ENCODE measurements at places on chromosomes 1 and 21. TPM values are rescaled to one million over a fixed set of nuclear protein-coding genes. Genes with fewer than 3 reads are reported as not detected.

TGFB2 gene
- total RNA-seq, result 0.84 TPM

ARHGEF16 gene
- total RNA-seq, result 20.7 TPM

EXTL1 gene
- total RNA-seq, result 1.2 TPM

ADORA3 gene
- total RNA-seq, result not detected

ESRRG gene
- 1.7 TPM for total RNA-seq

SPRR3 gene
- not detected for total RNA-seq

GBP6 gene
- total RNA-seq, result not detected

KCNJ6 gene
- 0.78 TPM for total RNA-seq

RASSF5 gene
- total RNA-seq, result 1.8 TPM

SLC25A34 gene
- 0.50 TPM for total RNA-seq

ACTL8 gene
- total RNA-seq, result 0.47 TPM

KRTAP11-1 gene
- not detected for total RNA-seq

KRTAP6-1 gene
- not detected for total RNA-seq

UQCRHL gene
- 3.9 TPM for total RNA-seq

CD84 gene
- not detected for total RNA-seq

IBA57 gene
- total RNA-seq, result 5.9 TPM

TNFRSF4 gene
- total RNA-seq, result not detected

VPS26C gene
- total RNA-seq, result 68.1 TPM

LAD1 gene
- total RNA-seq, result 30.5 TPM

IL12RB2 gene
- 1.4 TPM for total RNA-seq

SEC16B gene
- 0.56 TPM for total RNA-seq

TRAF5 gene
- total RNA-seq, result 17.9 TPM

BCL2L15 gene
- total RNA-seq, result 0.11 TPM

RHBG gene
- total RNA-seq, result 2.2 TPM
